Umbilical cord (tissue), 2 donors: ENCODE measurements at places on chromosomes 12 and 14. TPM values are rescaled to one million over a fixed set of nuclear protein-coding genes. Genes with fewer than 3 reads are reported as not detected.

Gene GLTP
- total RNA-seq = 30.6 TPM

Gene SMARCC2
- 37.6 TPM for total RNA-seq

GRCh38 chr12:85805654-85806053, 30.6 kb downstream of the RASSF9 start:
- DNase-seq = no peak

DNA sequence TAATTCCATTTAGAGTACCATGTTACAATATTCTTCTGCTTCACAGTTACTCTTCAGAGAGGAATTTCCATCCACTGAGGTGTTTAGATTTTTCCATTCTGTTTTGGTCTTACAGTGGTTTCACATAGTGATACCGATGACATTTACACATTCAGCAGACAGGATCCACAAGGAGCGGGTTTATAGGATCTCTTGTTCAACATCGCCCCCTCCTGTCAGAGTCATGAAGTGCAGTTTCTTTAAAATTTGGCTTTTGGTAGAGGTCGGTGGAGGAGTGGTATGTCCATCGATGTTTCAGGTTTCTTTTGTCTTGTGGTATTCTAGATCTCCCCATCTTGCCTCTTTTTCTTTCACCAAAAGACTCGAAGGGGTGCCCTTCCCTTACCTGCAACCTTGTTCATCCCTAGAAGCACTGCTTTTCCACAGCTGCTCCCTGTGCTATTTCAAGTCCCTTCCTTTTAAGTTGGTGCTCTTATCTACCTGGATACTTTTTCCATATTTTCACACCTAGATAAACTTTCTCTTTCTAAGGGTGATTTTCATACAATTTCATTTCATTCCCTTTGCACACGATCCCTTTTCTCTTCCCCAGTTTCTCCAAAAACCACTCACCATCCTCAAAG, 181.3 kb downstream of the ITPR2 start:
- peak; percentile 38 for DNase-seq

- no peak for DNase-seq
Observed at GRCh38 chr14:94332063-94332583, 9.0 kb upstream of the SERPINA6 start.

GRCh38 chr14:103700753-103701490, 14.3 kb downstream of the XRCC3 start:
- DNase-seq = no peak

GRCh38 chr14:49550286-49551184, 35.6 kb downstream of the RPS29 start:
- no peak for DNase-seq

Gene STAT6
- 83.8 TPM for total RNA-seq

Gene SLCO1B1
- total RNA-seq = not detected

Gene PMCH
- 0.96 TPM for total RNA-seq

Gene OR11G2
- total RNA-seq = not detected

GRCh38 chr14:99248761-99249171, 23.2 kb downstream of the BCL11B start:
- no peak for DNase-seq

DNA sequence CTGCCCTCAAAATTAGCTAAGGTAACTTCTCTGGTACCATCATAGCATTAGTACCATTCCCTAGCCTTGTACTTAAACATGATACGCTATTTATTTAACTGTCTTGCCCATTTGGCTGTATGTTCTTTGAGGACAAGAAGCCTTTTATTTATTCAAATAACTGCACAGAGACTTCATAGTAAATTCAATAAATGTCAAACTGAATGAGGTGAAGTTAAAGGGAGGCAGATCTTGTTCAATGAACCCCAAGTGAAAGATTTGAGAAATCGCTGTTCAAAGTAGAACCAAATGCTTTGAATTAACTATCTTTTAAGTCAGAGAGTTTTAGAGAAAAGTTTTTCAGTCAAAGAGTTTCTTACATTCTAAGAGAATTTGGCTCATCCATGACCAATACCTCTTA, 203.6 kb downstream of the GXYLT1 start:
- DNase-seq = peak; percentile 89

Gene BAZ2A
- 19.0 TPM for total RNA-seq

Gene RD3L
- not detected for total RNA-seq

DNA sequence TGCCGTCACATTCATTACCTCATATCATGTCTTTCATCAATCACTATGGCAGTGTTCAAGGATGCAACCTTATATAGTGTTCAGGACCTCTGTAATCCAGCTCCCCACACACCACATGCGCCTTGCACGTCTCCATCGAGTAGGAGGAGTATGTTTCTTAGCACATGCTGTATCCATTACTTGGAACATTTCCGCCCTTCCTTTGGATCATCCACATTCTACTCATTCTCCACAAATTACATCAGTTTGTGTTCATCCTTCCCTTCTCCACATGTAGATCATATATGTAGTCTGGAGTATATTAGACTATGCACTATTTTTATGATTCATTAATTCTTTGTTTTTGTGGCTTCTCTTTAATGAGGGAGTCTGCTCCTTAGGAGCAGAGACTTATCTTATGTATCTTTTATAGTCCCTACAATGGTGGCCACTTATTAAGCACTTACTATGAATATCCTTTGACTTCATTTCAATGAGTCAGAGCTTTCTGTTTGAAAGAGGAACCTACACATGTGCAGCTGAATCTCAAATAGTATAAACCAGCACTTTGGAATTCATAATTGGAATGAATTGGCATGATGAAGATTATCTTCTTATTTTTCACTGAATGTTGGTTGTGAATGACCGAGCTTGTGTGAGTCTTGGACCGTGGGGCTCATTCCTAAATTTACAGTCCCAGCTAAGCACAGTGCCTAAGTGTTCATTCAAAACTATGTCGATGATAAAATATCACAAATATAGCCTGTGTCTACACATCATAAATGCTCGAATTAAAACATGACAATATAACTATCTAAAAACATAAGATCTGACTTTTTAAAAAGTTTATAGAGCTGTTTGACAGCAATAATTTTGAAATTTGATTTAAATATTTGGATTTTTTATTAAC, 30.2 kb upstream of the NPAS3 start:
- no peak for DNase-seq

GRCh38 chr12:26187014-26187798, 8.2 kb upstream of the SSPN start:
- DNase-seq = no peak

Gene CMA1
- total RNA-seq = not detected

DNA sequence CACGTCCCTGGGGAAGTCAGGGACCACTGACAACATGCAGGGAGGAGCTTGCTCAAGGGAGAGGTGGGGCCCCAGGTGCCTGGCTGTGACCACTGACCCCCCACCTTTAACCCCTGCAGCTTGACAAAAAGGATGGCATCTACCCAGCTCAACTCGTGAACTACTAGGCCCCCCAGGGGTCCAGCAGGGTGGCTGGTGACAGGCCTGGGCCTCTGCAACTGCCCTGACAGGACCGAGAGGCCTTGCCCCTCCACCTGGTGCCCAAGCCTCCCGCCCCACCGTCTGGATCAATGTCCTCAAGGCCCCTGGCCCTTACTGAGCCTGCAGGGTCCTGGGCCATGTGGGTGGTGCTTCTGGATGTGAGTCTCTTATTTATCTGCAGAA, 26.3 kb downstream of the HIP1R start:
- DNase-seq = no peak

Gene OAS2
- total RNA-seq = 4.6 TPM

DNA sequence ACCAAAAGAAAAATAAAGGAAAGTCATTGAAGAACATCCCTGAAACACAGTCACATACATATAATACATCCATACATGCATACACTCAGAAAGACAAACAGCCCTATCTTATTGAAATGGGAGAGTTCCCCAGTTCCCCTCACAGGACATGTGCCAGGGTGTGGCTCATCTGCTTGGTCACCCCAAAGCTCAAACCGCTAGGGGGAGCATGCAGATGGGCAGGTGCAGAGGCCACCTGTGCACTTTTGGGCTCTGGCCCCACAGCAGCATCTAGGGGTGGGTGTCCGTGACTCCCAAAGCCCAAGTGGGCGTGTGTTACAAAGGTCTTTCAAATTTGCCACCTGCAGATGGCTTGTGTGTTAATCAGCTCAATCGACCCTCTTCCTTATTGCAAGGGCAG, 75.2 kb downstream of the CMAS start:
- DNase-seq = no peak

DNA sequence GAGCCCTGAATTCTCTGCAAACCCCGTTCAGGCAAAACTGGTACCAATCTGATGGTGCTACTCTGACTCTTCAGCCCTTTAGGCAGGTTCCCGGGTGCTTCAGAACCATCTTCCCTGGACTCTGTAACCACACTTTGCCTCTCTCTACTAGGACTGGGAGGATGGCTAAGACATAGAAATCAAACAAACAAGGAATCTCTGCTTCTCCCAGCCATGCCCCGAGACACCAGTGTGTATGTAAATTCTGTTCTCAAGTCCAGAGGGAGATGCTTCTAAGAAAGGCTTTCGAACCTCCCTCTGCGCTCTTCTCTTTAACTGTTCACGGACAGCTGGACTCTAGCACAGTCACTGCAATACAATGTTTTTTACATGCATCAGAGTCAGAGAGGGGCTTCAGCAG, 1.9 kb upstream of the KCNK10 start:
- no peak for DNase-seq

Gene TMEM229B
- total RNA-seq = 1.9 TPM

- no peak for DNase-seq
Observed at GRCh38 chr14:104385531-104386101, 193.9 kb upstream of the C14orf180 start.

GRCh38 chr12:52975820-52976573, 27.1 kb downstream of the KRT18 start:
- DNase-seq = peak; percentile 50

DNA sequence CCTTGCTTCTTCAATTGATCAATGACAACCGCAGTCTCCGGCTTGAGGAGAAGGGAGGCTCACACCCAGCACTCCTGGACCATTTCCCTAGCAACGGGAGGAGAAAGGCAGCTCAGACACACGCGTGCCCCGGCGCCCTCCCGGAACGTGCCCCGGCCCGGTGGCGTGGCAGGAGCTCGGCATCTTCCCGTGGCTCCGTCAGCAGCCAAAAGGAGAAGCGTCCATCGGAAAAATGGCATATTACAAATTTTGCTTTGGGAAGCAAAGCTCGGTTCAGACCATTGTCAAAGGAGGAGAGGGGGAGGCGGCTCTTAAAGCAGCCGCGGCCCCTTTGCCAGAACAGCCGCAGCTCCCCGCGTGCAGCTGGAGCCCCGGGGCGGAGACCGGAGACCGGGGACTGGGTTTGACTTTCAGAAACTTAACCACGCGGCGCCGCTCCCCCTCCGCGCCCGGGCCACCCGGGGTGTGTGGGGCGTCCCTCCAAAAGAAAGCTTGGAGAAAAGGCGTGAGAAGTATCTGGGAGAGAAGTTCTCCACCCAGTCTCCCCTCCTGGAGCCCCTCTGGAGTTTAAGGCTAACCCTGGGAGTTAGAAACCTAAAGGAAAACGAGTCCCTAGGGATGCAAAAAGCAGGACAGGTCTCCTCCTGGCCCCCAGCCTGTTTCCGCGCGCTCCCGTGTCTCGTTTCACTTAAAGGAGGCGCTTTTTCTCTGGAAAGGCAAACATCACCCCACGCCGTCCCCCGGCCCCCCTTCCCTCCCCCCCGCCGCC, 545 bp downstream of the PPFIA2 start:
- DNase-seq = peak; percentile 35
